ENCODE measurements at places on chromosomes 3 and 15. TPM values are rescaled to one million over a fixed set of nuclear protein-coding genes. Genes with fewer than 3 reads are reported as not detected.

- no peak for DNase-seq
Measured at GRCh38 chr3:131688370-131688769, 185.6 kb upstream of the MRPL3 start.

Gene TJP1
- total RNA-seq = not detected

DNA sequence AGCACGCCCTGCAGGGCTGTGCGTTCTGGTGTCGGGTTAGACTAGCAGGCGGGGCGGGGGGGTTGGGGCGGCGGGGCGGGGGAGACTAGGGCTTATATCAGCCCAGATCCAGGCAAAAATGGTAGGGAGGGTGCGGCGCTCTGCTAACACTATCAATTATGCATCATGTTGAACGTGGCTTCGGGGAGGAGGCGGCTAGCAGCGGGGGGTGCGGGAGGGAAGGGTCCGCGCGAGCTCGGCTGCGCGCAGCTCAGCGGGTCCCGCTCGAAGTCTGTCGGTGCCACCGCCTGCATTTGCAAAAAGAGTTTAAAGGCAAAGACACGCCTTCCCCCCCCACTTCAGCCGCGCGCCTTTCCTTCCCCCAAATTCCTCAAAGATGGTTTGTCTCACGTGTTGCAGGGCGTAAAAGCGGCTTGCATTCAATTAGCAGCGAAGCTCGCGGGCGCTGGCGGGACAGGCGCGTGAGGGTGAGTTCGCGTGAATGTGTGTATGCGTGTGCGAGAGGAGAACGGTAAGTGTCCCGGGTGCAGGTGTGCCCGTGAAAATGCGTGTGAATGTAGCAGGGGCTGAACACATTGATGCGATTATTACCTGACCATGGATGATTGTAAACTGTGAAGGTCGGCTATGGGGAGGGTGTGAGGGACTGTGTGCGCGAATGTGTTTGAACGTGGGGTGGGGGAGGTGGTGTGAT is at the start of gene ISLR2:
Gene ISLR2, plus strand, starts transcription at position 432 of the 694 bp plus-strand sequence. CDS start 2,169 bp downstream, outside the sequence.
- DNase-seq = peak; percentile 39

GRCh38 chr3:60855250-60855649 is 396.0 kb downstream of the FHIT start:
- no peak for DNase-seq

- DNase-seq = peak; percentile 82
Measured at GRCh38 chr15:72319360-72319984, 485 bp downstream of the CELF6 start.

DNA sequence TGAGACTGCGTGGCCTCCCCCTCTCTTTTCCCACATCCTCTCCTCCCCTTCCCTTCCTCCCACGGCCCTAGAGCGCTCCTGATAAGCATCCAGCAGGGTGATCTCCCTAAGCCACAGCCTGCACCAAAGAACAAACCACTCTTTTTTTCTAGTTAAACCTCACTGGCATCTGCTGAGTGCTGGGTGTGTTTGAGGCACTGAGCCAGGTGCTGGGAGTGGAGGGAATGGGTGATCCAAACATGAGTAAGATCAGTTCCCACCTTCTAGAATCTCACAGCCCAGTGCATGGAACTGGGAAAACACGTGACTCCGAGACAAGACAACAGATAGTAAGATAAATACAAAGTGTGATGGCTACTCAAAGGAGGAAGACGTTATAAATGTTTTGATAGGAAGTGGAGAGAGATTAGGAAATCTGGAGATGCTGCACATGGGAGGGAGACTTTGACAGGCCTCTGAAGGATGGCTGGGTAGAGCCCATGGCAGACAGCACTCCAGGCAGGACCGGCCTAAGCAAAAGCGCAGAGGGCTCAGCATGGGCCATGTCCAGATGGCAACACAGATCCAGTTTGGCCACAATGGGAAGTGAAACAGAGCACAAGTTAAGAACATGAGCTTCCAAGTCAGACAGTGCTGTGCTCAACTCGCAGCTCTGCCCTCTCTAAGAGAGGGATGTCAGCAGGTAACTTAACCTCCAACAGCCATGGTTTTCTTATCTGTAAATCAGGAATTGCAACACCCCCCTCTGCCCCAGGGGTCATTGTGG is 55.6 kb downstream of the CCR3 start:
- no peak for DNase-seq

DNA sequence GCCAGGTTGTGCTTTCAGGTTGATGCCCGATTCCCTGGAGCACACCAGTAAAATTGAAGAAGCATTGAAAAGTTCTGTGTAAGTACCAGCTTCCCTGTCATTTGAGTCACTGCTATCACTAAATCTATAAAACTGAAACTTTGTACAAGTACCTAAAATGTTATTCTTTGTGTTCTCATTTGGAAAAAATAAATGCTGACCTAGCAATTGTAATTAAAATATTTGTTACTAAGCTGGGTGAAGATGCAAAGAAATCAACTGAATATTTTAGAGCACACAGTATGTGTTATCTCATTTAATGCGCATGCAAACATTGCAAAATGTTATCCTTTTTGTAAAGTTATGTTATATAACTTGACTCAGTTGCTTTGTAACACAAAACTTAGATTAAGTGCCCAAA is 733.7 kb downstream of the TBL1XR1 start:
- DNase-seq = no peak

Gene CDHR4
- not detected for total RNA-seq

Gene TMEM108
- not detected for total RNA-seq

DNA sequence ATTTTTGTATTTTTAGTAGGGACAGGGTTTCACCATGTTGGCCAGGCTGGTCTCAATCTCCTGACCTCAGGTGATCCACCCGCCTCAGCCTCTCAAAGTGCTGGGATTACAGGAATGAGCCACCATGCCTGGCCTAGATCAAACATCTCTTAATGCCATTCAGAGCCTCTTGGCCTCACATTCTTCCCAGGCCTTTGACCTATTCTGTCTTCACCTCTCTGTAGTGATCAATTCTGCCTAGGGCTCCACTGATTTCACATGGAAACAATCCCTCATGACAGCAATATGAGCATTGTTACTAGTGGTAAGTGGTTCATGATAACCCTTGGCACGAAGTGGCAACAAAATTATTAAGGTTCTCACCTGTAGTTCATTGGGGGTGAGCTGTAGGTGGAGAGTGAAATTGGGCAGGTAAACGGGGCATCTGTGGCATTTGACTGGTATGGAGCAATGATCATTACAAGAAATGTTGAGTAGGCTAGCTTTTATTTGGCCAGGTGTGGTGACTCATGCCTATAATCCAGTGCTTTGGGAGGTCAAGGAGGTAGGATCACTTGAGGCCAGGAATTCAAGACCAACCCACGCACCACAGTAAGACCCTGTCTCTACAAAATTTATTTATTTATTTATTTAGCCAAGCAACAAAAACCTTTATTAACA is 4.8 kb upstream of the ARPIN start:
- DNase-seq = no peak
